Stimulated activated CD8-positive, alpha-beta memory T cell treated with anti-CD3 and anti-CD28 coated beads, Interleukin-15, amount 100 ng/mL, for 4 hours (primary cell): ENCODE measurements at places on chromosomes 7 and 10.

DNA sequence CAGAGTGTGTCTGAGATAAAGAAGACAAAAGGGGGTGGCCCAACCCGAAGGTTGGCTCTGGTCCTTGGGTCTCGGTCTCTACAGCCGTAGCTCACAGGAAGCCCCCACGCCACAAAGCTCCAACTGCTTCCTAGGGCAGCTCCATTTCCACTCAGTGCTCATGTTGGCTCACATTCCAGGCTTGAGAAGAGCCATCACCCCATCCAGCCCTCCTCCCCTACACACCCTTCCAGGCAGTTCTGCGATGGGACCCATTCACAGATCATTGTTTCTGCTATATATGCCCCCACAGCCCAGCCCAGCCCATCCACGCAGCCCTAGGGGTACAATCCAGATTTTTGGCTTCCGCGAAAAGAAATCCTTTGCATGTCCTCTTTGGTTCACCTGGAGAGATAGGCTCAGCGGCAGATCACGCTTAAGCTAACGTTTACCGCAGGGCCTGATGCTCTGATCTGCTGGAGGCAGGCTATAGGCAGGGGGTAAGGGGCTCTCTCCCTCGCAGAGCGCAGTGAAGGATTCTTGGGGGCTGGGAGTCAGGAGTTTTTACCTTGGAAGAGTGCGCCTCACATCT is 6.2 kb upstream of the HOXA11 start:
- DNase-seq: no peak

- DNase-seq: no peak
These were observed 171.4 kb downstream of the ZNF248 start for GRCh38 chr10:37685741-37686683.

- DNase-seq: no peak
These were observed 289.5 kb upstream of the PFKP start for GRCh38 chr10:2777666-2778355.

DNA sequence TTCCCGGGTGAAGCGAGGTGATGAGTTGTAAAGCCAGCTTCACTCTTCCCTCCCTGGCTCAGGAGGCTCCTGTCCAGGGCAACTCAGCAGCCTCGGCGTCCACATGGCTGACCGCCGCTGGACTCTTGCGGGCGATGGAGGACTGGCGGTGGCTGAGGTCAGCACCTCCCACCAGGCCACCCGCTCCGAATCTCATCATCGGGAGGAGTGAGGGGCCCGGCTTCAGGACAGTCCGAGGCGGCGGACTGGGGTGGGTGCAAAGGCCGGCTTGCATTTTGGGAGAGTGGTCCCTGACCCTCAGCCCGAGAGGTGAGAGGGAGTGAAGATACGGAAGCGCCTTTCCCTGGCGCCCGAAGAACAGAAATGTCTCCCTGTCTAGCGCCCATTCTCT is 759 bp downstream of the DNAJB12 start:
- DNase-seq: no peak

GRCh38 chr10:11234857-11235531 is 217.3 kb downstream of the CELF2 start:
- DNase-seq: no peak

- DNase-seq: no peak
These were observed 172.7 kb downstream of the NEURL1 start for GRCh38 chr10:103666087-103666761.

- DNase-seq: no peak
These were observed 179.8 kb downstream of the NPSR1 start for GRCh38 chr7:34837801-34838201.

- DNase-seq: no peak
These were observed 20.1 kb downstream of the LDB3 start for GRCh38 chr10:86688398-86688921.

- DNase-seq: no peak
These were observed 143.3 kb downstream of the KCNMA1 start for GRCh38 chr10:77494327-77494726.

GRCh38 chr7:1401011-1401410 is 58.3 kb downstream of the MICALL2 start:
- DNase-seq: no peak

DNA sequence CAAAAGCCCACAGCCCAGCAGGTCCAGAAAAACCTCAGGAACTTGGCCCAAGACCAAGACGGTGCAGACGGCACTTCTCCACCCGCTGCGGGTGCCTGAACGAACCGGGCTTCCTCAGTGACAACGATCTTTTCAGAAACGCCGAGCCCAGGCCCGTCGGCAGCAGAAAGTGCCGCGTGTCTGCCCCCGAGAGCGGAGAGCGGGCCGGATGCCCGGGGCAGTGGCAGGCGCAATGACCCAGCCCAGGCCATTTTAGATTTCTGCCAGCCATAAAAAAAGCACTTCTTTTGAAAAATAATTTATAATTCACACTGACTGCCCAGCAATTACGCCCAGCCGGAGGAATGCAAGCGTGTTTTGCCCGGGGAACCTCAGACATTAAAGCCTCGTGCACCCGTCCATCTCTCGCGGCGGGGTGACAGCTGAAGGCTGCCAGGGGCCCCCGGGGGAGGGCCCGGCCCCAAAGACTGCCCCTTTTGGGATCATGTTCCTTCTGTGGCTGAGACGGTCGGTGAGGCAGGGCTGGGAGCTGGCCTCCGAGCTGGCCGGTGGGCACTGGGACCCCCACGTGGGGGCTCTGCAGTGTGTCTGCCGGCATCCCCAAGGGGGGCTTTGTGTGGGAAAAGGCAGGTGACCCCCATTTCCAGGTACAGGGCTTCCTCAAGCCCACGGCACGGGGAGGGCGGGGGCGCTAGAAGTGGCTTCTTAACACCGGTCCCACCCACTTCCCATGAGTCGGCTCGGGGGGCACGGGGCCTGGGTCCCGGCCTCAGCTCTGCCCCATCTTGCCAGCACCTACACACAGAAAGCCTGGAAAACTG is 71.3 kb upstream of the PDGFA start:
- no peak for DNase-seq

DNA sequence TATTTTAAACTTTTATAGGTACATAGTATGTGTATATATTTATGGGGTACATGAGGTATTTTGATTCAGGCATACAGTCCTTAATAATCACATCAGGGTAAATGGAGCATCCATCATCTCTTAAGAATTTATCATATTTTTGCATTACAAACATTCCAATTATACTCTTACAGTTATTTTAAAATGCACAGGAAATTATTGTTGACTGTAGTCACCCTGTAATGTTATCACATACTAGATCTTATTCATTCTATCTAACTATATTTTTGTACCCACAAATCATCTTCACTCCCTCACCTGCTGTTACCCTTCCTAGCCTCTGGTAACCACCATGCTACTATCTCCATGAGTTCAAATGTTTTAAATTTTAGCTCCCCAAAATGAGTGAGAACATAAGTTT is 56.3 kb upstream of the FAM3C start:
- DNase-seq: no peak

- no peak for DNase-seq
These were observed 2.4 kb downstream of the GPR158 start for GRCh38 chr10:25177093-25177753.

- DNase-seq: no peak
These were observed 798 bp upstream of the AUTS2 start for GRCh38 chr7:69597278-69598076.

GRCh38 chr7:151436446-151437158 is 3.3 kb downstream of the CRYGN start:
- DNase-seq: no peak

DNA sequence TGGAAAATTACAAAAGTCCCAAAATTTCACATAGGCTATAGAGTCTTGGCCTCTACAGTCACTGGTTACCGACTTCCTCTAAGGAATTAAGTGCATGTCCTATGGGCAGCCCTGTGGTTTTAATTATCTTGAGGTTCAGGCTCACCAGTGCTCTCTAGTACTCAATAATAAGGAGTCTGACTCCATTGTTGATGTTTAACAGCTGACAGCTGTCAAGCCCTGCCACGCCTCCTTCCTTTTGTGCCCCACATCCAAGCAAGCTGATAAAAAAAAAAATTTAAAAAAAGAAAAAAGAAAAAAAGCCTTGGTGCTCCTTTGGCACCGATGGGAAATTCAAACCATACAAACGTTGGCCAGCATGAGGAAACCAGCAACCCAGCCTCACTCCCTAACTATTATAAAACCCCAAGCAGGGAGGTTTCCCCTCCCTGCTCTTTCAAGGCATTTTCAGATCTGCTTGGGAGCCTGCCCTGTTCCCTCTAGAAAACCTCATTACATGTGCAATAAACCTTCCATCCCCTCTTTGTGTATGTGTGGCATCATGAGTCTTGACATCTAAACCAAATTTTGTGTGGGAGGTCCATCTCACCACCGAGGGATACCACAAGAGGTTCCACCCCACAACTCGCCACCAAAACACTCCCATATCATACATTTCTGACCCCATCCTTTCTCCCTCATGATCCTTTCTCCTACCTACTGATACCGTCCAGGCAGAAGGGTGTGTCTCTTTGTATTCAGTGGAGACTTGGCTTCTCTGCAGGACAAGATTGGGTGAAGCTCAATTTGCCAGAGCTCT is 70.9 kb upstream of the CCDC71L start:
- DNase-seq: no peak

GRCh38 chr7:136030867-136031318 is 53.7 kb upstream of the MTPN start:
- DNase-seq: no peak

- no peak for DNase-seq
These were observed 104.3 kb downstream of the CUL2 start for GRCh38 chr10:34985823-34986222.

- no peak for DNase-seq
These were observed 58.1 kb upstream of the LBX1 start for GRCh38 chr10:101287183-101287996.

- DNase-seq: no peak
These were observed 25.8 kb downstream of the FBXW4 start for GRCh38 chr10:101669181-101669580.

GRCh38 chr10:86522510-86522855 is 891 bp upstream of the WAPL start:
- DNase-seq: no peak

GRCh38 chr7:83925860-83926259 is 268.7 kb downstream of the SEMA3A start:
- no peak for DNase-seq

DNA sequence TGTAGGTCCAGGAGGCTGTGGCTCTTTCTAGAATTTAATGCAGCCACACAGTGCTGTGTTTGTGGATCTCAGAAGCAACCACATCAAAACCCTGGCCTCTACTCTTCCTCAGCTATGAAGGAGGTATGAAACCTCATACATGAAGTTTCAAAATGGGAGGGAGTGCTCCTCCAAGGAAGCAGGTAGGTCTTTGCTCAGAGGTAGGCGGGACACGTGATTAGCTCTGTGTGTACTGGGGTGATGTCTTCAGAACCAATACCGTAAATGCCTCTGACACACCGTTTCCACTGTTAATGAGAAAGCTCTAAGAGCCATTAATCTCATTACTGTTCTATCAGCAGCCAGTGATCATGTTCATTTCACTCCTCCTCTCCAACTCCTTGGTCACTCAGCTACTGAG is 126.1 kb downstream of the PLXNA4 start:
- no peak for DNase-seq

DNA sequence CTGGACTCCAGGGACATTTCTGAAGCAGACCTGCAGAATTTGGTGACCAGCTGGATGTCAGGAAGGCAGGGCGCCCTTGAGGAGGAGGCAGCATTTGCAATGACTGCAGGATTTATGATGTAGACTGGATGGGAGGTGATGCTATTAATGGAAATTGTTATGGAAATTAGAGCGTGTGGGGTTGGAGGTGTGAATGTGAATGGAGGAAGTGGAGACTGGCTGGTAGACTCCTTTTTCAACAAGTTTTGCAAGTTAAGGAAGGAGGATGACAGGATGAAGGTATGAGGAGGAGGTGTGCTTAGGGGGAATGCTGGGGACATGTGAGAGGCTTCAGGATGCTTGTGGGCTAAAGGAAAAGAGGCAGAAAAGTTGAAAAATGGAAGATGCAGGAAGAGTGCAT is 137.0 kb downstream of the TMEM178B start:
- DNase-seq: no peak

DNA sequence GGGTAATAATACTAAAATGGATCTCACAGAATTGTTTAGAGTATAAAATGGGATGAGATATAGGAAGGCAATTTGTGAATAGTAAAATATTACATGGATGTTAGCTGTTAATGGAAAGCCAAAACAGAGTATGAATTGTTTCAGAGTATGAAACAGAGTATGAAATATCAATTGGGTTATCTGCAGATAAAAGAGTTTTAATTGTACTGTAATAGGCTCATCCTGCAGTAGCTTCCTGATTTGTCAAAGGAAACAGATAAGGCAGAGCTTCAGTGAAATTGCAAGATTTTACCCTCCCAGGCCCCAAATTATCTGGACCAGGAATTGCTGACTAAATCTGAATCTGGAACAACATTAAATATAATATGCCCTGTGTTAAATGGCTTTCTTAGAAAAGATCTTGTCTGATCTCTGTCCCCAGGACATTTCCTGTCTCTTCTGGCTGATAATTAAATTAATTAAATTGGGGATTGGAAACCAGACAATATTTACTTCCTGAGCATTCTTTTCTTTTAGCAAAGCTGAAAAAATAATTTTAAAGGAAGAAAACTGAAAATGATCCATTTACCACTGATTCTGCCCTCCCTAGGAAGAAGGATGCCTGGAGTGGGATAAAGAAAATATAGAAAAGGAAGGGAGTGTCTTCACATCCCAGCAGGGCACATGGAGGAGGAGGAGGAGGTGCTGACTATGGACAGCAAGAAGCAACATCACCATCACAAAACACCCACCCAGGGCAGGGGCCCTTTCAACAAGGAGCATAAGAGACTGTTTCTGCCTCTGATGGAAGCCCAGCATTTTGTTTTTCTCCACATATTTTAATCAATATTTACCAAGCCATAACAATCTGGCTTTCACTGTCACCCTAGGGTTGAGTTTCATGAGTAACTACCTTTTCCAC is 18.5 kb downstream of the PTN start:
- no peak for DNase-seq

DNA sequence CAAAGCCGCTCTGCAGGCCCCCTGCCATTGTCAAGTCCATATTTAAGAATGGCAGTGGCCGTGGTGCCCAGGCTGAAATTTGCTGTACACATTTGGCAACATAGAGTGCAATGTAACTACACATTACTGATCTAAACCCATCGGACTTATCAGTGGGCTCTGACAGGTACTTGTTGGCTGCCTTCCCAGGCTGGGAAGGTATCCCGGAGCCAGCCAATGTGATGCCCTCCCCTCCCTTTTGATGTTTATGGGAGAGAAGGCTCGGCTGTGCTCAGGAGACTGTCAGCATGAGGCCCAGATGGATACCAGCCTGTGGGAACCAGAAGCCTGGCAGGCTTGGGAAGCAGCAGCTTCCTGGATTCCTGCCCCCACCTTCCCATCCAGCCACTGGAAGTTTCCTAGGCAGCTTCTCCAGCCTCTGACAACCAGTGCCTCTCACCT is 146.1 kb upstream of the TCF7L2 start:
- DNase-seq: no peak

- DNase-seq: no peak
These were observed 9.5 kb upstream of the SUN1 start for GRCh38 chr7:822692-823276.

- no peak for DNase-seq
These were observed 33.5 kb upstream of the DDC start for GRCh38 chr7:50598460-50599343.

- no peak for DNase-seq
These were observed 134.7 kb upstream of the AKR1E2 start for GRCh38 chr10:4691301-4691700.

GRCh38 chr10:70354556-70354955 is 27.9 kb downstream of the LRRC20 start:
- no peak for DNase-seq

- no peak for DNase-seq
These were observed 252.4 kb upstream of the C7orf33 start for GRCh38 chr7:148337995-148338747.
